ENCODE measurements at places on chromosomes 13 and 19.

DNA sequence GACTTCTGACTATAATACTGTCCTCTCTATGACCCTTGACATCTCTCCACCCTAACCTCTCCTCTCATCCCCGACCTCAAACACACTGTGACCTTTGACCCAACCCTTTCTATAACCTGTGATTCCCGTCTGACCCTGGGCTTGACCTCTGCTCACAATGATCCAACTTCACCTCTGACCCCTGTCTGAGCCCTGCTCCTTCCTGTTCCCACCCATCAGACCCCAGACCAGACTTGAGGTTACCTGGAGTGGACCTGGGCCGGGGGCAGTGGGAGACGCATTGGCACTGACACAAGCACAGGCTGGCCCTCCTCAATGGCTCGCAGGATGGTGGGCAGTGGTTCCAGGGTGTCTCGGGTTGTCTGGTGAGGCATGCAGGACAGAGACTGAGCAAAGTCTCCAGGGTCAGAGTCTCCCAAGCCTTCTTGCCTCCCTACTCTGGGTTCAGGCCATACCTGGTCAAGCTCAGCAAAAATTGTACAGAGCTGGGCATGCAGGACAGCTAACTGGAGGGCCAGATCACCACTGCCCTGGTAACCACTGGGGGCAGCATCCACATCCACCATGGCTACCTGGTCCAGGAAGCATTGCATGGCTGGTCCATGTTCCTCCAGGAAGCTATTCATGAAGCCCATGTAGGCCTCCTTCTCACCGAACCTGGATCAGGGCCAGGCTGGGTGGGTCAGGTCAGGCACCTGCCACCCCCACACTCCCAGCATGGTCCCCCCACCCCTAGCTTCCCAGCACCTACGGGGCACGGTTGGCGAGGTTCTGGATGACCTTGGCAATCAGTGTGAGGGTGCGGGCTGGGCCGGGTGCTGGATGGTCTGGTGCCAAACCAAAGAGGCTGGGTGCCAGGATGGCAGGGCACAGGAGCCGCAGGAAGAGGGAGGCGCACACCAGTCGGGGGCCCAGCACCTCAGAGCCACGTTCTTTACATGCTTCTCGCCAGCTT, 4.4 kb upstream of the WIZ start:
- no peak for DNase-seq

- DNase-seq, result no peak
Measured at GRCh38 chr19:32104850-32105235, 240.6 kb upstream of the ZNF507 start.

- no peak for DNase-seq
Measured at GRCh38 chr19:32881766-32882165, 12.2 kb upstream of the SLC7A9 start.

GRCh38 chr13:52652980-52653303, 306 bp downstream of the SUGT1 start:
- no peak for DNase-seq

- DNase-seq, result no peak
Measured at GRCh38 chr19:2027361-2027760, 11.8 kb upstream of the BTBD2 start.
